ENCODE measurements at places on chromosomes 7 and 10.

DNA sequence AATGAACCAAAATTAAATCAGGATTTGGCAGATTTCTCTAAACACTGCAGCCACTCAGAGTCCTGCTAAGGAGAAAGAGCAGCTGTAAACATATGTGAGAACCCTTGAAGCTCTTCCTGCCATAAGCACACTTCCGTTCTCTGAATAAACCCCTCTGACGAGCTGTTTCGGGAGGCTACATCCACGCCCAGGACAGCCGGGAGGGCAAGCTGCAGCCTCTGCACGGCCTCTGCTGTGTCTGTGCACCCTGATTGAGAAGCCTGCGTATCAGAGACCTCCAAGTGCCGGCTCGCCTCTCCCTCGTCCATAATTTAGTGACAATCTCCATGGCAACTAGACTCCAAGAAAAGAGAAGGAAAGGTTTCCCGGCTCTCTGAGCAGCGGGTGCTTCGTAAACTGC lies 114.4 kb downstream of the PTPRN2 start:
- DNase-seq: no peak

- no peak for DNase-seq
Measured at GRCh38 chr7:11458736-11459483, 373.1 kb downstream of the THSD7A start.

DNA sequence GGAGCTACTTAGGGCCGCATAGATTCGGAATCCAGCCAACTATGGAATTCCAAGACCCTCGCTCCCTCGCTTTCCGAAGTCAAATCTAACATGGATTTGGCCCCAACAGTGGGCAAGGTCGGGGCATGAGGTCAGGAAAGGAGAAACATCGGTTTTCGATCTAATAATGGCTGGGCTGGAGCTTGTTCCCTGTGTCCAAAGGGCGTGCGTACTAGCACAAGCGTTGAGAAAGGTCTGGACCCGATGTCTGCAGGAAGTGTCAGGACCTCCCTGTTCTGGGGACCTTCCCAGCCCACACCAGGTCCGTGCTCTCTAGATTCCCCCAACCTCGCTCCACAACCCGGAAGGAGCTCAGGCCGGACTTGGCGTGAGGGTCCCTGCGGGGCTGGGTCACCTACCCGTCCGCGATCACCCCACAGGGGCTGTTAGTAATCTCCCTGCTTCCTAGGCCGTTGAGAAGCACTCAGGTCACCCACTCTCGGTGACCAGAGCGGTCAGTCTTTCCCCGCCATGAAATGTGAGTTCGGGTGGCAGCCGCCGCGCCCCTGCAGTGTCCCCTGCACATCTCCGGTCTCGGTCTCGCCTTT lies 4.8 kb downstream of the FEZF1 start:
- no peak for DNase-seq

GRCh38 chr10:6607182-6607581 lies 27.1 kb upstream of the PRKCQ start:
- no peak for DNase-seq

DNA sequence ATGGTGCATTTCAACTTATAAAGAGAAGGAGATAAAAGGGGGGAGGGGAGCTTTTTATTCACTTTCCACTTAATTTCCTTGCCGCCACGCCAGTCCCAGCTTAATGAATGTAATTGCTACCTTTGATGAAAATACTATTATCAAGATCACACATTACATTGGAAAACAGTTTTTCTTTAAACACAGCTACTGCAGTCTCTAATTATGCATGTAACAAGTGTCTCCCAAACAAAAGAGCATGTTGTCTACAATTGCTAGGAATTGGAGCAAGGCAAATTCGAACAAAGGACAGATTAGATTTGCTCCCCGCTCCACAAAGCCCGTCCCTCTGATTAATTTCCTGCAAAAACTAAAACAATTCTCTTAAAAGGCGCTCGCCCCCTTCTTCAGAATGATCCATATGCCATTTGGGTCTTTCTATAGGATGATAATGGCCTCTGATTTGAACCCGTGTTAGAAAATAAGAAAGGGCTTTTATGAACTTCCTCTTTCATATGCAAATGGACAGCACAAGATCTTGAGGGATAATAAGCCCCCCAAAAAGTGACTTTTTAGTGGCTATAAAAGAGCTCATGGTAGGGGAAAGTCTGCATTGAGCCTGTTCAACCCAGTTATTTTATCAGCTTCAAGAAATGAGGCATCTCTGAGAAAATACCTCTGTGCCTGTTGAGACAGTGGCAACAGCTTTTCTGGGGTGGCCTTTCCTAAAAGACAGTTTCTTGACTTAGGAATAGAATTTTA lies 60.6 kb downstream of the ACADSB start:
- DNase-seq: no peak

DNA sequence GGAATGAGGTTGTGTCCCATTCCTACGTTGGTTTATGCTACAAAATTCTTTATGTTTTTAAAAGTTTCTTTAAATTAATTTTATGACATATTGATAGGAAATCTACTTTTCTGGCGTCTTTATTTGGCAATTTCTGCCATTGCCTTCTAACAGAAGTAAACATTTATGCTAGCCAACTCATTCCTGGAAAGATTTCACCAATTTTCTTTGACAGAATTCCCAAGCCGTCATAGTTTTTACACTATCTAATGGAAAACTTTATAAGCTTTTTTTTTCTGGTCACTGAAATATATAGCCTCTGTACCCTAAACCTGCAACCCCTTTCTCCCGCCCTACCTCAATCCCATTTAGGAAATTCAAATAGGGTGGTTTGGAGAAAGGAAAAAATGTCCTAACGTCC lies 6.1 kb upstream of the TCAF1 start:
- no peak for DNase-seq

- DNase-seq: no peak
Measured at GRCh38 chr7:108402865-108403264, 53.4 kb downstream of the NRCAM start.

DNA sequence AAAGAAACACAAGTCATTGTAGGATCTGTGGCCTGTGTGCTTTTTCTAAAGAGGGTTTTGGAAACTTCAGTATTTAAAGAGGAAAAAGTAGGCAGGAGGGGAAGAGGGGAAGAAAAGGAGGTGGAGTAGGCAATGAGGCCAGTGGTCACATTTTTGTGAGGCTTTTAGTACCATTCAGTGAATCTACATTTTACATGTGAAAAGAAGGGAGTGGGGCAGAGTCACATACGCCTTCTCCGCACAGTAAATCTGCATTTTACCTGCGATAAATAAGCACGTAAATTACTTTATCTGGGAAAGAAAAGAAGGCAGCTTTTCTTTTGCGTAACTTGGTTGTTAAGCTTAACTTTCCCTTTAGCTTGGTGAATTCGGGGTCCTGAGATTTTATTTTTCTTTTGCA lies 13.2 kb downstream of the CHST12 start:
- no peak for DNase-seq

DNA sequence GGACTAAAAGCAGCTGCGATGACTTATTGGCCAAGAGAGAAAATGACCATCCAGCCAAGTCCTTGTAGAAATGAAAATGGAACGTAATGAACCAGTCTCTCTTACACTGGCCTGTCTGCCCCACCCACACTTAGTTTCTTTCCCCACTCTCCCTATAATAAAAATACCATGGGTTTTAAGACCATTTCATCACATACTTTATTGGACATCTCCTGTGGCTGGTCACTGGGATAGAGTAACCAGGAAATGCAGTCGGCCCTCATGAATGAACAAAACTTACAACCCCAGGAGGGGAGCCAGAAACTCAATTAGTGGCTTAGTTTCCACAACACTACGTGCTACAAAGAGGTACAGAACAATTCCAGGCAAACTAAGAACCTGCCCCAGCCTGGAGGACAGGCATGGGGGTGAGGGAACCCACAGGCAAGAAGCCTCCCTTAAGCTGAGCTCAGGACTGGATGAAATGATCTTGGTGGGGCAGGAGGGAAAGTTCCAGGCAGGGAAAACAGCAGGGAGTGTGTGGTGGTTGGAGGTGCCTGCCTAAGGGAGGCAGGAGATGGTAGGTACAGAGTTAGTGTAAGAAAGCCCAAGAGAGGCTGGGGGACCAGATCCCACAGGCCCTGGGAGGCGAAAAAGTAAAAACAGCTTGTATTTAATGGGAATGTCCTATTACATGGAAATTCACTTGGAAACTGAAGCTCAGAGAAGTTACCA lies 29.6 kb downstream of the MKI67 start:
- DNase-seq: no peak

DNA sequence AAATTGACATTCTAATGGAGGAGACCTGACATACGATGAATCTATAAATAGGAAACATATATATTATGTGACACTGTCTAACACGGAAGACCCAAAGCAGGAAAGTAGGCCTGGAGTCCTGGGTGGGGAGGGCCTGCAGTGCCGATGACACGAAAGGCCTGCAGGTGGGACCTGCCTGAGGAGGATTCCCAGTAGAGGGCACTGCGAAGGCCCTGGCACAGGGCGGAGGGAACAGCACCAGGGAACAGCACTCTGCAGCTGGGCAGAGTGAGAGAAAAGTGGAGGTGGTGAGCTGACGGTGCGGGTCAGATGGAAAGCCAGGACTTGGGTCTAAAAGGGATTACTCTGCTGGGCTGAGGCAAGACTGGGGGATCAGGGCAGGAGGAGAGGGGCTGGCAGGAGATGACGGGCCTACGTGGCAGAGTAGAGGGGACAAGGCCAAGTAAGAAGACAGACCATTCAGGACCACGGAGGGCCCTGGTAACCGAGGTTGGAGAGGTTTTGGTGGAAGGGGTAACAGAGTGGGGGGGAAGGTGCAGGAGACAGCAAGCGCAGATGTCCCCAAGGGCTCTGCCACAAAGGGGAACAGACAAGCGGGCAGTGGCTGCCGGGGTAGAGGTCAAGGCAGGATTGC lies 8.1 kb downstream of the ZNF746 start:
- DNase-seq: no peak

DNA sequence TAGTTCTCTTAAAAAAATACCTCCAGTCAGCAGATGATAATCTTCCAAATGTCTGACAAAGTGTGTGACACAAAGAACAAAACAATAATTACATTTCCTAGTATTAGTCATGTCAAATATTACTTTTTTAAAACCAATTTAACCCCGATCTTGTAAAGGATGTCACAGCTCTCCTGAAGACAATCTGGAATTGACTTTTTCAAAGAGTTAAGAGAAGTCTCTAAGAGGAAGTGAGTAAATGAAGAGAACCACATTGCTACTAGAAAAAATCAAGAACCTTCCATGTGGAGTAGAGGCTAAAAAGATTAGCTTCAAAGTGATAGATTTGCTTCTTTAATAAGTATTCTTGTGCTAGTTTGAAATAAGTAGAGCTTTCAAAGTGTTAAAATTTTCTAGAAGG lies 218.2 kb upstream of the IMMP2L start:
- DNase-seq: no peak

DNA sequence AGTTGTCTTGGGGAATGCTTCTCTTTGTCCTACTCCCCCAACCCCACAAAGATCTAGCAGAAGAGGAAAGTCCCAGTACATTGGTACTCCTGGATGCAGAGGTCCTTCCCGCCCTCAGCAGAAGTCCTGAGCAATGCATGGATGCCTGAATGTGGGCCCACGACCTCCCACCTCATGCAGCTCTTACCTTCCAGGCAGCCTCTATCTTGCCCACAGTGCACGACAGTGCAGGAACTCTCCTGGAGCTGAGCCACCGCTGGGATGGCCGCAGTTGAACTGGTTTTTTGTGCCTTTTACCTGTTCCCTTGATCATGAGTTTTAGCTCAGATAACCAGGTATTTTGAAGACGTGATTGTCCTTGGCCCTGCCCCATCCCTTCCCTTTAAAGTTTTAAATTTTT lies 37.9 kb downstream of the LRRC4 start:
- DNase-seq: no peak

DNA sequence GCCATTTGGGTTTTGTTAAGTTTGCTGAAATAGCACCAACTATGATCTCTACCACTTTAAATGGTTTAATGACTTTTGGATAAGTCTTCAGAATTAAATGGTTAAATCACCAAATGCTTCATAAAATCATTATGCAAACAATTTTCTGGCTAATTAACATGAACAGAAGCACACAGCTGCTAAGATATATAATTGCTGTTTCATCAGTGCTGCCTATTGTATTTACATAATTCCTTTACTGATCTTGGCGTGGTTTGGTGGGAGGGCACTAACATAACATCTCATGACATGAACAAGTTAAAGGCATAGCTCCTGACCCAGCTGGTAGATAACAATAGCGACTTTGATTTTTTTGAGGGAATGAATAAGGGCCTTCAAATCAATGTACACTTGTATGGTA lies 94.1 kb downstream of the FZD1 start:
- no peak for DNase-seq

- no peak for DNase-seq
Measured at GRCh38 chr10:521261-522250, 167.9 kb downstream of the DIP2C start.

- no peak for DNase-seq
Measured at GRCh38 chr10:9910446-9910845, 1107.2 kb upstream of the CELF2 start.

- no peak for DNase-seq
Measured at GRCh38 chr7:25844102-25844870, 307.7 kb upstream of the NFE2L3 start.

DNA sequence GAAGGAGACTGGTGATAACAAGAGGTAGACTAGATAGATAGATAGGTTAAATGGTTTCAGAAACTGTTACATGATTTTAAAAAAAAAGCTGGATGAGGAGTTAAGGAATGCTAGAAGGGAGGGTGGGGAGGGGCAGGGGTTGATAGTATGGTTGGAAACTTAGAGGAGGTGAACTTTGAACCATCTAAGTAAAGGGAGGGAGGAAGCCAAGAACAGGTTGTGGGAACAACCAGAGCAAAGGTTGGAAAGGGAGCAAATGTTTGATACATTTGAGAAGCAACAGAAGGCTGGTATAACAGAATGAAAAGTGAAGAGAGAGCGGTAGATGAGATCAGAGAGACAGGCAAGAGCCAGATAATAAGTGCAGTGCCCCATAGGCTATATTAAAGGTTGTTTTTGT lies 224.8 kb downstream of the FOXP2 start:
- DNase-seq: no peak

- no peak for DNase-seq
Measured at GRCh38 chr7:48091506-48092433, 2.7 kb downstream of the UPP1 start.

DNA sequence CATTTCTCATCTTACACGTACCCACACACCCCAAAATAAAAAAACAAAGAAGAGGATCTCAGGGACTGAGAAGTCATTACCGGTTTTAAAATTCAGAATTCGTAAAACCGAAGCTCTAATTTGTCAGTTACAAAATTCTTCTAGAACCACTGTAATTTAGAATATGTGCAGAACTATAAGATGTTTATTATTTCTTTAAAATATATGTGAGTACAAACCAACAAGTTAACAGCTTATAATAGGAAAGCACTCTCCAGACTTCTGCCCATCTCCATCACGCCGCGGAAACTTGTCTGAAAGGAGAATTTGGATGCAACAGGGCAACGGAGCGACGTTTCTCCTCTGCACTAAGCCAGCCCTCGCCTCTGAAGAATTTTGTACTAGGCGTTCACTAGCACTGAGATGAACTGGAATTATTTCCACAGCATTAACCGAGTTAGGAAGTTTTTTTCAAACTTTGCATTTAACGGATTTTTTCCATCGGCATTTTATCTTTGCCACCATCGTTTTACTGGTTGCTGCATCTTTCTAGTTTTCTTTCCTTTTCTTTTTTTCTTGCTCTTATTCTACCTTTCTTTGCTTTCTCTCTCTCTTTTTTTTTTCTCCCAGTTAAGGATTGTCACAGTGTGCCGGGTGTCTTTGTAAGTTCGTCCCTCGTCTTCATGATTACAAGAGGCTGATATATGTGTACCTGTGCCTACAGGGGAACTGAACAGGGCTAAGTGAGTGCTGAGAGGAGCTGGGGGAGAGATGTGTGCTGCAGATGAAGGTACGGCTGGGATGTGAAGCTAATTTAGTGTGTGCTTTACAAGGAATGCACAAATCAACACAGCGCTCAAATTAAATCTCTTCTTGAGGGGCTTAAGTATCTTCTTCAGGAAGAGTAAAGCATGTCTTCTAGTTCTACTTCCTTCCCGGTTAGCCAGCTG lies 295.9 kb upstream of the NFE2L3 start:
- no peak for DNase-seq

All from stimulated activated CD8-positive, alpha-beta memory T cell treated with anti-CD3 and anti-CD28 coated beads, Interleukin-4, amount 100 ng/mL, for 1 hour (primary cell).